Left lung (tissue), 14 donors: ENCODE measurements at places on chromosomes 1 and 21.

DNA sequence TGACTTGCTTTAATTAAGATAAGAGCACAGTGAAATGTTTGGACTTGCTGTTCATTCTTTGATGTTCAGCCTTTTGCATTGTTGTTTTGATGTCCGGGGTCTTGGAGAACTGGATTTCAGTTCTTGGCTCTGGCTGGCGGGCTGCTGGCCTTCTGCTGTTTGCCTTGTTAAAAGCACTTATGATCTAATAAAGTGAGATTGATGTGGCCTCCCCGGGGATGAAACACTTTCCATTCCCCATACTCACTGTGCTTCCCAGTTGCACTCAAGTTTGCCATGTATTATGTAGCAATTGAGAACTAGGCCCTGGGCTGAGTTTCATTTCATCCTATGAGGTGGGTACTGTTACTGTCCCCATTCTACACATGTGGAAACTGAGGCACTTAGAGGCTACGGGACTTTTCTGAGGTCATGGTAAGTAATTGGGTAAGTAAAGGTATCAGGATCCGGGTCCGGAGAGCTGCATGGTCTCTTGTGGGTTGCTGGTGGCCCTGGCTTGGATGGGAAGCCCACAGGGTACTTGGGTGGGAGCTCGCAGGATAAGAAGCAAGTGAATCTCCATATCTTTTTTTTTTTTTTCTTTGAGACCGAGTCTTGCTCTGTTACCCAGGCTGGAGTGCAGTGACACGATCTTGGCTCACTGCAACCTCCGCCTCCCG is 127.7 kb upstream of the ZBTB40 start:
- no peak overlapping the region for H3K4me3 ChIP-seq
- no peaks in the 10 kb centered on the region for H3K4me1 ChIP-seq
- no peak overlapping the region for H3K27ac ChIP-seq
- H3K36me3 ChIP-seq, result no peaks in the 10 kb centered on the region
- H3K27me3 ChIP-seq, result no peaks in the 10 kb centered on the region

GRCh38 chr1:25174730-25175612 is 57.3 kb downstream of the SYF2 start:
- no peak for DNase-seq
- H3K4me1 ChIP-seq, result no peaks in the 10 kb centered on the region
- H3K4me3 ChIP-seq, result no peak overlapping the region
- no peaks in the 10 kb centered on the region for H3K27me3 ChIP-seq

DNA sequence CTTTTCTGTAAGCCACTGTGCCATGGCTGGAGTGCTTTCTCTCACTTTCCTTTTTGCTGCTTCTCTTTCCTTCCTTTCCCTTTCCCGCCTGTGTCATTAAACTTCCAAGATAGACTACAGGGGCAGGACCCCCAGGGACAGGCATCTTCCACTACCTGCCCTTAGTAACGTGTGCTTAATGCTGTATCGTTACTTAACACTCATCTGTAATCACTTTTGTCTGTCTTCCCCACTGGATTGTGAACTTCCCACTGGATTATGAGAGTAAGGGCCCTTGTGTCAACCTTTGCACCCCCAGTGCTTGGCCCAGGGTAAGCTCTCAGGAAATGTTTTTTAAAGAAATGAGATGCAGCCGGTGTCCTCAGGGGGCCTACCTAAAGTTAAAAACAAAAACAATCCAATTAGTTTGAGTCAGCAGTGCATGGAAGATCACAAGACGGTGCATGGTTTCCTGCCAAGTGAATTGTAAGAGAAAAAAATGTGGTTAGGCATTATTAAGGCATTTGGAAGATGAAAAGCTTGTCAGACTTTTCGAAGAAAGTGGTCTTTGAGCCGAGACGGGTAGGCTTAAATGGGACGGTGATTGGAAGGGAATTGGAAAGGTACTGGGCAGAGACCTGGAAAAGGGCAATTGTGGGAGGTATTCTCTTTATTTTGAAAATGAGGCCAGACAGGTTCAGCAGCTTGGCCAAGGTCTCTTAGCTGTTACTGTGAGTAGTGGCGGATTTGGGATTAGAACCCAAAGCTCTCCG is 958 bp downstream of the LYPLAL1 start:
- peak; percentile 48 for DNase-seq
- H3K4me3 ChIP-seq, result peak overlapping the region; percentile 54
- H3K27me3 ChIP-seq, result no peaks in the 10 kb centered on the region
- H3K27ac ChIP-seq, result peak overlapping the region; percentile 91
- H3K4me1 ChIP-seq, result peaks cover 22% of the 10 kb centered on the region
- no peaks in the 10 kb centered on the region for H3K36me3 ChIP-seq

- no peaks in the 10 kb centered on the region for H3K36me3 ChIP-seq
- peaks cover 4% of the 10 kb centered on the region for H3K27me3 ChIP-seq
- no peak for DNase-seq
- no peak overlapping the region for H3K4me3 ChIP-seq
Measured at GRCh38 chr1:70536708-70537366, 125.8 kb downstream of the CTH start.

GRCh38 chr1:51875291-51875772 is 3.2 kb downstream of the NRDC start:
- peaks cover 67% of the 10 kb centered on the region for H3K4me1 ChIP-seq
- DNase-seq, result no peak
- peak overlapping the region; percentile 97 for H3K4me3 ChIP-seq
- no peak overlapping the region for H3K27ac ChIP-seq

- H3K27me3 ChIP-seq, result no peaks in the 10 kb centered on the region
- H3K4me1 ChIP-seq, result peaks cover 48% of the 10 kb centered on the region
- H3K27ac ChIP-seq, result peak within 1 kb of the TSS; percentile 91
Measured at GRCh38 chr1:226186124-226187018, at the start of gene ACBD3. TSS of gene ACBD3 (minus strand) at chr1:226186741. CDS start at chr1:226186675, 66 bp downstream.

DNA sequence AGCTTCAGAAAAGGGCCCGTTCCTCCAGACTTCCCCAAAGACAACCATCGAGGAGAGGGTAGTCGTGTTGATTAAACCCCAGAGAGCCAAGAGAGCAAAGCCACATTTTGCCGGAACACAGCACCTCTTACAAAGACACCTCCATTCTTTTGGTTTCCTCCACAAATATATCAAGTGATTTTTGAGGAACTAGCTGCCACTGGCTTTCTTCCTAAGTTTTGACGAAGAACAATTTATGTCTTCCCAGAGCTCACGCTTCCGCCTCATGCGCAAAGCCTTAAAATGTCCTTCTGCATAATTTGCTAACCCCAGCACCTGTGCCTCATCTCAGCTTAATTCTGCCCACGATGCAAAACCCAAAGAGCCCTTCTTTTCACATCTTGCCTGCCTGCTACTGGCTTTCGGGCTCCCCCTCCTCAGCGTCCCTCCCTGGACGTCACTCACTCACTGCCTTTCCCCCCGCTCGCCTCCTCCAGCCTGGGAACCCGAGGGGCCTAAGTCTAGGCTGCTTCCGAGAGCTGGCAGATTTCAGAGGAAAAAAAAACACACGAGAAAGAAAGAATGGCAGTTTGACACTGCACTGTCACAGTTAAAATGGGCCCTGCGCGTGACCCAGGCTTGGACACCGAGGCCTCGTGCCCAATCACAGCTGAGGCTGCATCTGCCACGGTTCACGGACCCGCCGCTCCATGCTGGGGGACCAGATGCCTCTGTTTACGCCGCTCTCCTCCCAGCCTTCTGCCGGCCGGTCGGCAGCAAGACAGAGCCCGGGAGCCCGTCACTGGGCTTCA is 77.6 kb upstream of the IFNAR2 start:
- H3K4me3 ChIP-seq, result no peak overlapping the region
- no peak overlapping the region for H3K27ac ChIP-seq
- peaks cover 4% of the 10 kb centered on the region for H3K4me1 ChIP-seq
- no peaks in the 10 kb centered on the region for H3K36me3 ChIP-seq
- H3K27me3 ChIP-seq, result no peaks in the 10 kb centered on the region

DNA sequence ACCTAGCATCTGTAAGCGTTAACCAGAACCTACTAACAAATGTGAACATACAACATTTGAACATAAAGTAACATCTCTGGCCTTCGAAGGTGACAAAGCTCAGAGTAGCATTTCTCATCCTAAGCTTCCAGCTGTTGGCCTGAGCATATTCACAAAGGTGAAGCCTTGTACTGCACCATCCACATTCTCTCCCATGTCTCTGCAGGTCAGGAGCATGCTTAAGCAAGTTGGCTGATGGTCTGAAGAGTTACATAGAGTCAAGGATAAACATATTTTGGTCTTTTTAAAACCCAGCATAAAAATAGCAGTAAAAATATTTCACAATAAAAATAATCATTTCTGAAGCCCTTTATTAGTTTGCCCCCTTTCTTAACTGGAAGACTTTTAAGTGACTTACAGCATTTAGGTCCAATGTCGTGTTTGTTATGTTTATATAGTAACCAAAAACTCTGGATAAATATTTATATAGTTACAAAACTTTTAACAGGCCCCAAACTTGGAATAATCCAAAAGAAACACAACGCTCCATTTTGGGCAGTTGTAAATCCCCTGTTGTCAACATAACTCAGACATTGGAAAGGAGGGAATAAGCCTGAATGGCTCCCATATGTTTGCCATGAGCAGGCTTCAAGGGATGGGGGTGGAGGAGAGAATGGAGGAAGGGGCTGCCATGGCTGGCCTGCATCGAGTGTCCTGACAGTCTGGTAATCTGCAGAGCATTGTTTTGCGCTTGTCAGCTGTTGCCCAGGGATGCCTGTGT is 42.8 kb upstream of the ENAH start:
- no peaks in the 10 kb centered on the region for H3K36me3 ChIP-seq
- H3K4me3 ChIP-seq, result no peak overlapping the region
- peak overlapping the region; percentile 72 for H3K27ac ChIP-seq
- H3K27me3 ChIP-seq, result no peaks in the 10 kb centered on the region
- peak; percentile 82 for DNase-seq
- H3K4me1 ChIP-seq, result peaks cover 22% of the 10 kb centered on the region

GRCh38 chr1:32474954-32475353 is 10.1 kb downstream of the ZBTB8B start:
- DNase-seq, result no peak
- no peaks in the 10 kb centered on the region for H3K4me1 ChIP-seq
- peaks cover 32% of the 10 kb centered on the region for H3K27me3 ChIP-seq
- H3K4me3 ChIP-seq, result no peak overlapping the region
- H3K27ac ChIP-seq, result no peak overlapping the region

DNA sequence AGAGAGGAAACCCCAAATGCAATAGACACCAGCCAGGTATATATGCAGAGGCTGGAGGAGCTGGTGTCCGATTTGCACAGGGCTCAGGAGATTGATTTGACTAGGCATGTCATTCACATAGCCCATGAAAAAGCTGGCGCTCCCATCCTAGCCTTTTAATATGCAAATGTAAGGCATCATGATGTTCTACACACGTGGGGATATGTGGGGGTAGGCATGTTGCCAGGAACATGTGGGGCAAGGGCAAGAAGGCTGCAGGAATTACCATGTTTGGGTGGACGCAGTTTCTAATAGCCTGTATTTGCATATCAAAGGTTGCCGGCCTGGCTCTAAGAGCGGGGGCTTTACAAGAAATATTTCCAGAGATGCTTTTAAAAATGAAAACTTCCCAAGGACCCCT is 11.7 kb upstream of the SH3GLB1 start:
- no peak overlapping the region for H3K4me3 ChIP-seq
- H3K36me3 ChIP-seq, result no peaks in the 10 kb centered on the region
- no peak overlapping the region for H3K27ac ChIP-seq
- H3K4me1 ChIP-seq, result no peaks in the 10 kb centered on the region

- no peaks in the 10 kb centered on the region for H3K27me3 ChIP-seq
- no peak overlapping the region for H3K27ac ChIP-seq
- no peaks in the 10 kb centered on the region for H3K36me3 ChIP-seq
- no peak overlapping the region for H3K4me3 ChIP-seq
- peak; percentile 40 for DNase-seq
Measured at GRCh38 chr21:17903029-17903806, 84.1 kb upstream of the C21orf91 start.

DNA sequence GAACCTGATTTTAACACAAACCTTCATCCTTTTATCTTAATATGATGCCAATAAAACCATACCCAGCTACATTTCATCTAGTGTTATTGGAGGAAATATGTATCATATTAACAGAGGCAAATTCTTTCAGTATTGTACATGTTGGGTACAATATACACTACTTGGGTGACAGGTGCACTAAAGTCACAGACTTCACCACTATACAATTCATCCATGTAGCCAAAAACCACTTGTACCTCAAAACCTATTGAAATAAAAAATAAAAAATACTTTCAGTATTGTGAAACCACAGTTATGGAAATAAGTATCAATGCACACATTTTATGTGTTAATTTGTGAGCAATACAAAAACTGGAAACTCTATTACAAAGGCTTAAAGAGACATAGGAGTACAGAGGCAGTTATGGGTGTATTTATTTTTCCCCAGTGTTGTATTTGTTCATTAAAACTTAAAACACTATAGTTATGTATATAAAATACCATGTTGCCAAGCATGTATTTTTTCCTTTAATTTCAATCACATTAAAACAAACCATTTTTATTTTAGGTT is 25.1 kb upstream of the GPR88 start:
- H3K4me1 ChIP-seq, result no peaks in the 10 kb centered on the region
- H3K27me3 ChIP-seq, result no peaks in the 10 kb centered on the region
- H3K4me3 ChIP-seq, result no peak overlapping the region
- no peak for DNase-seq
- peaks cover 7% of the 10 kb centered on the region for H3K36me3 ChIP-seq
- H3K27ac ChIP-seq, result no peak overlapping the region

- no peak overlapping the region for H3K27ac ChIP-seq
- H3K4me3 ChIP-seq, result no peak overlapping the region
Measured at GRCh38 chr1:63946866-63947491, 173.2 kb downstream of the ROR1 start.

DNA sequence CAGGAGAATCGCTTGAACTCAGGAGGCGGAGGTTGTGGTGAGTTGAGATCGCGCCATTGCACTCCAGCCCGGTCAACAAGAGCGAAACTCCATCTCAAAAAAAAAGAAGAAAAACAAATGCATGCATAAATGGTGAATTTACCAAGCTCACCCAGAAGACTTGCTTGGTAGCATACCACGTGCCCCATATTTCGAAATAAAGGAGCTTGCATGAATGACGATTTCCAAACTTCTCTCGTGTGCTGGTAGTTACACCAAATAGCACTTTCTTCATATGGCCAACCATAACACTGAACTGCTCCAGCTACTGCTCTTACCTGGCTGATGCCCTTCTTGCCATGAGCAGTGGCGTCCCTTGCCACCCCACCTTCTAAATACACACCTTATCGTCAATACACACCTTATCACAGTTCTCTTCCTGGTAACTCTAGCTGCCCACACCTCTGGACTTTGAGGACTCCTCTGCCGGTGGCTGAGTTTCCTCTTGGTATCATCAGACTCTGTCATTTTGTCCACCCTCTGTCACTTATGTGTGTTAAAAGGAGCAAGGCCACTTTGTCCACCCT is 2.8 kb downstream of the DOP1B start:
- peaks cover 52% of the 10 kb centered on the region for H3K4me1 ChIP-seq
- no peak overlapping the region for H3K4me3 ChIP-seq
- H3K27me3 ChIP-seq, result no peaks in the 10 kb centered on the region
- DNase-seq, result no peak
